ENCODE measurements at places on chromosomes 3 and 15.

DNA sequence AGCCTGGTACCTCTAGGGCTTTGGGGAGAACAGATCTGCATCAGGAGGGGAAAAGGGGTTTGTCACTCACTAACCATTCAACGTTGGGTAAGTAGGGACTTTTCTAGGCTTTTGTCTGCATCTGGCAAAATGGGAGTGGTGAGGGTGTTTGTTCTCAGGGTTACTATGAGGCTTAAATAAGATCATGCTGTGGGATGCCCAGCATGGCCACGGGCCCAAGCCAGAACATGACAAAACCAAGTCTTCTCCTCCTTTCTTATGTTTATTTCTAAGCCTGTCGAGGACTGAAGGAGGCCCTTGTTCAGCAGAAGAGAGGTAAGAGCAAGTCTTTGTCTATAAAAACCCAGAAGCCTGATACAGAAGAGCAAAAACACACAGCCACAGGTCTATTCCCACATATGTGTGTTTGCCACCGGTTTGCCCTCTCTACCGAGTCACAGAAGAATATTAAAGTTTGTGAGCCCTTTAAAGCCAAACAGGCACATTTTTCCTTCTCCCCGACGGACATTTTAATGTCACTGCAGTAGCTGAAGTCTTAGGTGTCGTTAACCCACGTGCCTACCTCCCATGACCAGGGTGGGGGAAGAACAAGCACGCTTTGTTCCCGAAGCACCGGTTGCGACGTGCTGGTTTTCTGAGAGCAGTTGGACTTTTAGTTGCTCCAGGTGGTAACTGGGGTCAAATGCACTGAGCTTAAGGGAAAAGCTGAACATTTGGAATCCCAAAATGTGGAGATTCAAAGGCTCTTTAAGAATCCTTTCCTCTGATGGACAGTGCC lies 72.1 kb downstream of the NOX5 start:
- DNase-seq = no peak

DNA sequence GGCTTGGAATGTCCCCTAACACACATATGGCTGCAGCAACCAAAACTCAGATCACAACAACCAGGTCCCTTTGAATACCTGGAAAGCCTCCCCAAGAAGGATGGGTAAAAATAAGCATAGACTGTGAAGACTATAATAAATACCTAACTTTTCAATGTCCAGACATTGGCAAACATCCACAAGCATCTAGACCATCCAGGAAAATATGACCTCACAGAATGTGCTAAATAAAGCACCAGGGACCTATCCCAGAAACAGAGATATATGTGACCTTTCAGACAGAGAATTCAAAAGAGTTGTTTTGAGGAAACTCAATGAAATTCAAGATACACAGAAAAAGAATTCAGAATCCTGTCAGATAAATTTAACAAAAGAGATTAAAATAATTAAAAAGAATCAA lies 109.2 kb downstream of the NEDD4 start:
- no peak for DNase-seq

DNA sequence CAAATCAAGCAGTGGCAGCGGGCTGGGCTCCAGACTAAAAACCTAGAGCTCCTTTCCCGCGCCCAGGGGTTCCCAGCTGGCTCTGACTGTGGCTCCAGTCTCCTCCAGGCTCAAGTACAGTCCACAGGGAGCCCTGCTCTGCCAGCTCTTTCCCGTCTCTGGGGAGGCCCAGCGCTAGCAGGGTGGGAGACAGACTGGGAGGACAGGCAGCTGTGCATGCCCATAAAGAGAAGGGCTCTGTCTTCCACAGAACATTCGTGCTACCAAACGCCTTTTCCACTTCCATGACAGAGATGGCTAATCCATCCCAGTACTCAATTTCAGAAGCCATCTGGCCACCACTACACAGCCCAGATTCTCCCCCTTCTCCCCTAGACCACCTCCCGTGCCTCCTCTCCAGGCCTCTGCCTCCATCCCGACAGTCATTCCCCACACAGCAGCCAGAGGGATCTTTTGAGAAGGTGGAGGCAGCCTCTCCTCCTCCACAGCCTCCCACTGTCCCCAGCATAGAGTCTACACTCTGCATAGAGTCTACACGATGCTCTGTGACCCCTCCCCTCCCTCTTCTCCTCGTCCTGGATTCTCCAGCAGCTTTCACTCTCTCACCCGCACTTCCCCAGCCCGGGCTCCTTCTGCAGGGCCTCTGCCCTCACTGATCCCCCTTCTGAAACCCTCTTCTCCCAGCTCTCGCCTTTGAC lies 6.8 kb upstream of the DUSP7 start:
- no peak for DNase-seq

DNA sequence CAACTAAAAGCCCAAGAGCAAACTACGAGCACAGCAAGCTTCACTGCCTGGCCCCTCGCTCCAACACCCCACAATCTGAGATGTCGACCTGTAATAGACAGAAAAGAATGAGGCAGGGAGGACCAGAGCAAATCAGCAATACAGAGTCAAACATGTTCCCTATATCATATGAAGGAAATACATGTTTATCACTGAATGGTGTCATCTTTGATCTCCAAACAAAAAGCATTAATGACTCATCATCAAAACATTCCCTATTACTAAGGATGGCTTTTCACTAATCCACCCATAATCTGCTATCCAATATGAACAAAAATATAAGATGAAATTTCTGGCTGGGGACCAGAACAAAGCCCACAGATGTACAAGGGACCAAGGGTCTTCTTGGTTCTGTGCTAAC lies 34.7 kb downstream of the MYO5A start:
- DNase-seq = no peak

DNA sequence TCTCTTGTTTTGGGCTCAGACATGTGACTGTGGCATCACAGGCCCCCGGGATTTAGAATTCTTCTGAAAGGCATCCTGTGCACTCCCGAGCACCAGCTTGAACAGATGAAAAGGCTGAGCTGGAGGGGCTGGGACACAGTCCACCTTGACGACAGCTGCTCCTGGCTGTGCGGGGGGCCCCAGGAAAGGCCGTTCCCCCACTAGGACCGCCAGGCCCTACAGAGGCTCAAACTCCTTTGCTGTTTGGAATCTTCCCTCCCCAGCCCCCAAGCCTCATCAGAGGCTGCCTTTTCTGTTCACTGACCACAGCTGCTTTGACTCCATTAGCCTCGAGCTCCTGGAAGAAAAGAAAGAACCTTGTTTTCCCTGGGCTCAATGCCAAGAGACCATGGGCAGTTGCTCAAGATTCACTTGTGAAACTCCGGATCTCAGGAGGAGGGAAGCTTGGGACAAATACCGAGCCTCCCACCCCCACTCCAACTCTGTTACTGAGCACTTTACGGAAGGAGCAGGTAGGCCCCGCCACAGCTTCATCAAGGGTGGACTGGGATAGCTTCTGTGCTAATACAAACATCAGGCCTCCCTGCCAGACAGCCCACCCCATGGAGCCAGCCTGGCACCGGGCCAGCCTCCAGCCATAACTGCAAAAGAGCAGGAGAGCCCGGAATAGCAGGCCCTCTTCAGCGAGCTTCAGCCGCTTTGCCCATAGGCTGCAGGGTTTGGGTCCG lies 15.7 kb downstream of the CIDEC start:
- DNase-seq = no peak

- no peak for DNase-seq
Measured at GRCh38 chr3:128347282-128347681, 119.4 kb downstream of the DNAJB8 start.

GRCh38 chr3:74281705-74282104 lies 332.8 kb downstream of the CNTN3 start:
- no peak for DNase-seq

GRCh38 chr3:63980830-63981498 lies 42.3 kb downstream of the PSMD6 start:
- DNase-seq = no peak

- DNase-seq = no peak
Measured at GRCh38 chr15:81885135-81885534, 160.7 kb downstream of the MEX3B start.

DNA sequence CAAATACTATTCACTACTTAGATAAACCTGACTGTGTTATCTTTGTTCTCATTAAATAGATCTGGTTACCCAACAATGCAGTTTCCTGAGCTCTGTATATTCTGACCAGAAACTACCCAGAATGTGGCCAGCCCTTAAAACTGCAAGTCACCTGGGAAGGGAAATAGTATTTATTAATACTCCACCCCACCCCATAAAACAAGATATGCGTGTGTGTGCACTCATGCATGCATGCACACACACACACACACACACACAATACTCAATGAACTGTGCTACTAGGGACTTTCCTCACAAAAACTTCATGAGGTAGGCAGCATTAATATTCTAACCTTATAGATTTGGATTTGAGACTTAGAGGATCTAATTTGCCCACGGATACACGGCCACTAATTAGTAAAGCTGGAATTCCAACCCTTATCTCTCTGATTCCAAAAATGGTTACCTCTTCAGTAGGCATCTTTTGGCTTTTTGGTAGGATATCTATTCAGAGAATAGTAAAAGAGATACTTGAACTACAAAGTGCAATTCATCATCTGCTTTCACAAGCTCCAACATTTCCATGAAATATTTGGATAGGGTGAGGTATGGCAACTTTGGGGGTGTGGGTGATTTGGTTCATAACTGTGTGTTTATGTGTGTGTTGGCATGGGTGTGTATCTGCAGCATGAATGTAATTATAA lies 197.0 kb upstream of the CFAP20DC start:
- DNase-seq = no peak

DNA sequence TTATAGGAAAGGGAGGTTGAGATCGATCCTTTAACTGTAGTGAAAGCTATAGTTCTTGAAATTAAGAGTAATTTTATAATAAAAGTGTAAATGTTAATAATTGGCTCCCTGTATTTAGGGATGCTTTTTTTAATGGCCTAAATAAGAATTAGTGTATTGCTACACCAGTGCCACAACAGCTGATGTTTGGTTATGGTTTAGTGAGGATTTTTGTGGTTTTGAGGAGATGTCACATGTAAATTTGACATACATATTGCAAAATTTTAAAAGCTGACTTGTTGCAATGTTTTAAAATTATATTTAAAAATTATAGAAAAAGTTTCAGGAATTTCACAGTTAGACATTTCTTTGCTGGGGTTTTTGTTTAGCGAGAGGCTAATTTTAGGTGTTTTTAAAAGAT lies 3.9 kb downstream of the TSC22D2 start:
- DNase-seq = no peak

DNA sequence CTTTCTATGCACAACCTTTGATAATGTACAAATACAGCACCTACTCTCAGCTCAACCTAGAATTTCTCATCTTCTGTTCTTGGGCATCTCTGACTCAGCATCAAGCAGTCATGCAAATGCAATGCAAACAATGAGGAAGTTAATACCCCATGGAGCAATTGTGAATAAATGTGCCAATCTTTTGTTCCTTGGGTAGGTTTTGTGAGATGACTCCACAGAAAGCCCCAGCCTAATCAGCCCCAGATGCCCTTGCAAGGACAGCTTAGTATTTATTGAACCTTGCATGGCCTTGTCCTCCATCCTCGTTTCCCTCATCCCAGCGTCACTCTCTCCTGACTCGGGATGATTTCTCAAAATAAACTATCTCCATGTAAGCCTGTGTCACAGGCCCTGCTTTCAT lies 494.7 kb upstream of the NECTIN3 start:
- no peak for DNase-seq

- no peak for DNase-seq
Measured at GRCh38 chr15:70605606-70606410, 157.6 kb downstream of the UACA start.

DNA sequence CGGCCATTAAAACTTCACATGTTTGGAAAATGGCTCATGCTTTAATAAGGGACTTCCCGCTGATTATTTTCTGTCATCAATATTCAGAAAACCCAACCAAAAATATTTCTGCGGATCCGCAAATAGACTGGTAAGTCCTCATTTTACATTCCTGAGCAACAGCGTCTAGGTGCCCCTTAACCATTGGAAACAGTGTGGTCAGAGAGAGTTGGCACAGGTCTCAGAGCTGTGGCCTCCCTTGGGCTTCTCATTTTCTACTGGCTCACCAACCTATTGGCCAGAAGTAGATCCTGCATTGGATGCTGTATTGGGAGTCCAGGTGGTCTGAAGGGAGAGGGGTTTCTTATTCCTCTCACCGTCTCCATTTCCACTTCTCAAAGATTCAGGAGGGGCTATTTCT lies 348.1 kb upstream of the DCBLD2 start:
- no peak for DNase-seq

GRCh38 chr15:51726302-51727073 lies 11.0 kb downstream of the LYSMD2 start:
- DNase-seq = no peak

GRCh38 chr3:32290619-32291018 lies 52.1 kb downstream of the CMTM8 start:
- no peak for DNase-seq

GRCh38 chr3:187765342-187765741 lies 20.1 kb upstream of the BCL6 start:
- no peak for DNase-seq

DNA sequence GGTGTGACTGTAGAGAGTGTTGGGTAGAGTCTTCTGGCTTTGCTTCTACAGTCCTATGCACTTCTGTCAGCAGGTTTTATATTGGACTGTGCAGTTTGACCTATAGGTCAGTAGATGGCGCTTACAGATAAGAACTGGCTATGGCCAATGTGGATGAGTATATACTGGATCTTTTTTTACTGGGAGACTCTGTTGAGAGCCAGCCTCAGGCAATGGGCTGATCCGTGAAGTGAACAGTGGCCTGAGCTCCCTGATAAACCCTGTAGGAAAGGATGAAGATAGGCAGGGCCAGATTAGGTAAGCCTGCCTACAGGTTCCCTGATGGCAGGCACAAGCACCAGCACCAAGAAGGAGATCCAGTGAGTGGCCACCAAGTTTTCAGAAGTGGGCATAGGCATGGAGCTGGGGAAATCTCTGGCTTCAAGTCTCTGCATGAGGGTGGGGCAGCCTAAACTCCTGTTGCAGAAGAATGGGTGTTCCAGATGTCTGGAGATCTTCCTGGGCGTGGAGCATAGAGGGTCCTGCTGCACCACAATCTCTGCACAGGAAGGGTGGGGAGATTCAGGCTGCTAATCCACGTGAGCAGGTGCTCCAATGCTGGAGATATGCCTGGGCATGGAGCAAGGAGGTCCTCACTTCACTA lies 326.0 kb upstream of the SGO1 start:
- DNase-seq = no peak

DNA sequence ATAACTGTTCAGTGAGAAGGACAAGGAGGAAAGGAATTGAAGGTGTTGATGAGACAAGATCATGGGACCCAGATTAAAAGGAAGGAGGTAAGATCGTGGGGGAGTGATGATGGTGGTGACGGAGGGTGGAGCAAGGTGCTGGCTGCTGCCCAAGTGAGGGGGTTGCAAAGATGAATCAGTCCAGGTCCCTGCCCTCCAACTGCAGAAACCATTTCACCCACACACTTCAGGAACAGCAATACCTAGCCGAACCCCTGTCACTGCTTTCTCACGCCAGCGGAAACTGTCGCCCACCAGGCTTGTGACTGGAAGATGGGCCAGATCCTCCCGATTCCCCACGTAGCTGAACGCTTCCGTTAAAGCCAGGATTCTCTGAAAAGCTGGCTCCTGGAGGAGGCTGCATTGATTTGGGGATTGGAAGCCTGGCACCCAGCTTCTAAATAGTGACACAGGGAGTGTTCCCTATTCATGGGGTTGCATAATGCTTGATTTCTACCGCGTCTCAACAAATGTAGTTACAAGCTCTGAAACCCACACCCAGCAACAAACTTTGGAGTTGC lies 3.2 kb upstream of the LSG1 start:
- DNase-seq = no peak

All from CD8-positive, alpha-beta memory T cell (primary cell).